ENCODE measurements at places on chromosomes 16 and 17. TPM values are rescaled to one million over a fixed set of nuclear protein-coding genes. Genes with fewer than 3 reads are reported as not detected.

Gene KRTAP9-4
- not detected for total RNA-seq

Gene HSPB9
- not detected for total RNA-seq

Gene CDRT4
- 4.1 TPM for total RNA-seq

Gene SNRNP25
- 34.8 TPM for total RNA-seq
